ENCODE measurements at places on chromosomes 7 and 10.
A peak's percentile ranks its signal among the peaks of the same experiment; 100 is the strongest.

GRCh38 chr7:109967406-109967805, 1123.5 kb upstream of the LRRN3 start:
- DNase-seq: no peak

- no peak for DNase-seq
These were observed 10.3 kb downstream of the JAKMIP3 start for GRCh38 chr10:132075909-132076577.

DNA sequence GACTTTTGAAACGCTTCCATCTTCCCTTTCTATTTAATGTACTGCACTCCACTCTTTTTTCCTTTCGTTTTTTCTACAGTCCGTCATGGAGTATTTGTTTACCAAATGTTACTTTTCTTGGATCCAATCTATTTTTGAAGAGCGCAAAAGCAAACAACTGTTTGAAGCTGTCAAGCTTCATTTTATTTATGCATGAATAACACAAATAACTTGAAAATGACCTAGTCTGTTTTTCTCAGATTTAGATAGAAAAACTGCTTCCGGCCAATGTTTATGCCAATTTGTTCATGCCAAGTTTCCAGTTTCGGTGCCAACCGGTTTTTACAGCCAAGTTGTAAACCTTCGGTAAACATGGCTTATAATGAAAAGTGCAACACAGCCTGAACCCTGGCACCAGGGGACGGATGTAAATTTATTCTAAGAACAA, 150.9 kb upstream of the KLF6 start:
- DNase-seq: no peak

- peak; percentile 3 for DNase-seq
These were observed 125.6 kb downstream of the DNAJB6 start for GRCh38 chr7:157462419-157462771.

GRCh38 chr7:36266683-36267082, 113.6 kb downstream of the EEPD1 start:
- DNase-seq: no peak

DNA sequence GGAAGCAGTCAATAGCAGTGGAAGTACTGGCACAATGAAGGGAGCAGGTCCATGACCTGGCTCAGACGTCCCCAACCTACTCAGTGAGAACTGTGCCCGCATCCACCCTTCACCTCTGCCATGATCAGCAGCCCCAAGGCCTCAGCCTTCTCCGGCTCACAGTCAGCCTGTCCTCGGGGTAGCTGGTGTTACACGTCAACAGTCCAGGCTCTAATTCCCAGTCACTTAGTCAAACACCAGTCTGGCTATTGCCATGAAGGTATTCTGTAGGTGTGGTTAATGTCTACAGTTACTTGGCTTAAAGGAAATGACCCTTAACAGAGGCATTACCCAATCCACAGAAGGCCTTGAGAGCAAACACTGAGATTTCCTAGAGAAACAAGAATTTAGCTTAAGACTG, 49.1 kb downstream of the GRB10 start:
- DNase-seq: no peak

- no peak for DNase-seq
These were observed 42.3 kb upstream of the DUSP5 start for GRCh38 chr10:110455446-110455845.

DNA sequence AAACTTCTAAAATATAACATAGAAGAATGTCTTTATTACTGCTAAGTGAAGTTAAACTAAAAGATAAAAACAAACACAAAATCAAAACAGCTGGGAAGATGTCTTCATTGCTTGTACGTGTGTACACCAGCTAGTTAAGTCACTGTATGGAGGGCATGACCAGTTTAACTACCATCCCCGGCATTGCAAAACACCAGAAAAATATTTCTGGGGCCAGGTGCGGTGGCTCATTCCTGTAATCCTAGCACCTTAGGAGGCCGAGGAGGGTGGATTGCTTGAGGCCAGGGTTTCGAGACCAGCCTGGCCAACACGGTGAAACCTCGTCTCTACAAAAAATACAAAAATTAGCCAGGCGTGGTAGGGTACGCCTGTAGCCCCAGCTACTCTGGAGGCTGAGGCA, 19.2 kb upstream of the C7orf33 start:
- DNase-seq: no peak
